COR-L47 (cell line): ENCODE measurements at places on chromosomes 4 and X.
A peak's percentile ranks its signal among the peaks of the same experiment; 100 is the strongest.

GRCh38 chrX:68254738-68255645 is 178.3 kb downstream of the OPHN1 start:
- no peak for DNase-seq

- no peak for DNase-seq
These were observed 294.1 kb upstream of the SFRP2 start for GRCh38 chr4:154082760-154083535.

- DNase-seq: no peak
These were observed 40.2 kb upstream of the ZNF81 start for GRCh38 chrX:47796433-47796906.

GRCh38 chrX:576904-577560 is 53.6 kb upstream of the SHOX start:
- DNase-seq: no peak

GRCh38 chrX:21929209-21929608 is 11.3 kb upstream of the SMS start:
- DNase-seq: no peak

- DNase-seq: no peak
These were observed 130.8 kb downstream of the CPZ start for GRCh38 chr4:8723222-8723980.

GRCh38 chrX:6770936-6771335 is 236.0 kb upstream of the VCX3A start:
- no peak for DNase-seq

DNA sequence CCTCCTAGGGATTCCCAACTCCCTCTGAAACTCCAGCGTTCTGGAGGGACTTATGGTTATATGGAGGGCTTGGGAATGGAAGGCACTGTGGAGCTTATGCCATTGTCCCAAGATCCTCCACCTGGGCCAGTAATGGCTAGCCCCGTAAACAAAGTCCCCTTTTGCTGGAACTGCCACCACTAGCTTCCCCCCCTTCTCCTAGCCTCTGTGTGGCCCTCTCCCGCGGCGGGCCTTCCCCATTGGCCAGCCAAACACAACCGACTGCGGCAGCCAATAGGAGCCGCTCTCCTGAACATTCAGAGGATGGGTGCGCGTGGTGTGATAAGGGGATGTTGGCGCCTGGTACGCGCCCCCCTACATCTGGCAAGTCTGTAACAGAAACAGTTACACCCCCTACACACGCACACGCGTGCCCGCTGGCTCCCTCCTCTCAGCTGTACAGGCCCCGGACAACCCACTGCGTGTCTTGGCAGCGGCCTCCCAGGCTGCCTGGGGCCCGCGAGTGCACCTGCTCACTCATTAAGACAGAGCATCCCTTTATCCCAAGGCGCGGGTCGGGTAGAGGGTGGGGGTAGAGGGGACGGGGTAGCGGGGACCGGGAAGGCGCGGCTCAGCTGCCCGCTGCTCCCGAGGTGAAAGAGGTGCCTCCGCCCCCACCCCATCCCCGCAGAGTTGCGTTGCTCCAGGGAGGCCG is 863 bp upstream of the RAB33A start:
- DNase-seq: peak; percentile 84

DNA sequence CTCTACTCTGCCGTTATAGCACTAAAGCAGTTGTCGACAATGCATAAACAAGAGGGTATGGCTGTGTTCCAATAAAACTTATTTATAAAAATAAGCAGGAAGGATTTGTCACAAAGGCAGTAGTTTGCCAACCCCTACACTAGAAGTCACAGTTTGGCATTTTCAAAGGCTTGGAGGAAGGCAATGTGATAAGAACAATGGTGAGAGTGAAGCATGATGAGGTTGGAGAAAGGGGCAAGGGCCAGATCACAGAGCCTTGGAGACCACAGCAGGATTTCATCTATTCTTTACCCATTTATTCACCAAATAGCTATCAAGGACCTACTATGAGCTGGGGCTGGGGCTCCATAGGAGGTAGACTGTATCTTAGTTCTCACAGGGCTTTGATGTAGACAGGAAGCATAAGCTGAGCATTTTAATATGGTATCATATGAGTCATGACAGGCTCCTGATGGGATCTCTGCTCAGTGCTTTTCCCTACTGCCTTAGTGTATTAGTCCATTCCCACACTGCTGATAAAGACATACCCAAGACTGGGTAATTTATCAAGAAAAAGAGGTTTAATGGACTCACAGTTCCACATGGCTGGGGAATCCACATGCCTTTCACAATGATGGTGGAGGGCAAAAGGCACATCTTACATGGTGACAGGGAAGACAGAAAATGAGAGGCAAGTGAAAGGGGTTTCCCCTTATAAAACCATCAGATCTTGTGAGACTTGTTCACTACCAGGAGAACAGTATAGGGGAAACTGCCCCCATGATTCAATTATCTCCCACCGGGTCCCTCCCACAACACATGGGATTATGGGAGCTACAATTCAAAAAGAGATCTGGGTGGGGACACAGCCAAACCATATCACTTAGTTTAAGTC is 58.9 kb downstream of the PPM1K start:
- DNase-seq: no peak

GRCh38 chr4:94636004-94636403 is 121.8 kb upstream of the BMPR1B start:
- no peak for DNase-seq

DNA sequence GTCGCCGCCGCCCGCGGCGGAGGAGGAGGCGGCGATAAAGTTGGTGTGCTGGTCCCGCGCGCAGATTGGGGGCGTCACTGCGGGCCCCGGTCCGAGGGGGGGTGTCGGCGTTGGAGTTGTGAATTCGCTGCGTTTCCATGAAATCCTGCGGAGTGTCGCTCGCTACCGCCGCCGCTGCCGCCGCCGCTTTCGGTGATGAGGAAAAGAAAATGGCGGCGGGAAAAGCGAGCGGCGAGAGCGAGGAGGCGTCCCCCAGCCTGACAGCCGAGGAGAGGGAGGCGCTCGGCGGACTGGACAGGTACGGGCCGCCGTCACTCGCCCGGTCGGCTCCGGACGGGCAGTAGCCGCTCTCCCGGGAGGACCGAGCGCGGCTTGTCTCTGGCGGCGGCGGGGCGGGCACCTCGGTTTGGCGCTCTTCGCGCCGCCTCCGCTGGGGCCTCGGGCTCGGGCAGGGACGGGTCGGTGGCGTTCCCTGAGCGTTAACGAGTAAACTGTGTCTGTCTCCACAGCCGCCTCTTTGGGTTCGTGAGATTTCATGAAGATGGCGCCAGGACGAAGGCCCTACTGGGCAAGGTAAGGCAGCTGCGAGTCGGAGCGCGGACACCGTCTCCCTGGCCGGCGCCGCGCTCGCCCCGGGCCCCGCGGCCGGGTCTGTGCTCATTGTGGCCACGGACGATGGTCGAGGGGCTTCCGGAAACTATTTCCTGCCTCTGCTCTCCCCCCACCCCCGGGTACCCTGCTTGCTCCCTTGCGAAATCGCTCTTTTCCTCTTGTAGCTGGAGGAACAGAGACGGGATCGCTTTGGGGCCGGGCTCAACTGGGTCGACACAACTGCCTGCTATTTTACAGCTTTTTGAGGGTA is 658 bp downstream of the KDM6A start:
- no peak for DNase-seq
